ENCODE measurements at places on chromosomes 1 and 21.

DNA sequence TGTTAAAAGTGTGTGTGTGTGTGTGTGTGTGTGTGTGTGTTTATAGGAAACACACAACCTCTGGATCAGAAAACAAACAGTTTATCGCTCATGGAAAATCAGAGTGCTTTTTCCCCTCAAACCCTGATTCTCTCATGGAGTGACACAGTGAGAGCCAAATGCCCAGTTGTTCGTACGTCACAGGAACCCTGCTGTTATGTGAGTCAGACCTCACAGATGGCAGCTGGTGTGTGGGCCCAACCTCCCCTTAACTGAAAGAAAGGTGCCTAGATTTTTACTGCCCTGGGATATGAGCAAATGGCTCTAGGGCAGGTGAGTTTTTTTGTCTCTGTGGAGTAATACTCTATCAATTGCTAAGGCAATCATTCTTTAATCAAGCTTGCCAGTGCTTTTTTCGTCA is 1788.1 kb downstream of the BRINP3 start:
- DNase-seq, result no peak

- no peak for DNase-seq
Observed at GRCh38 chr1:62274496-62275485, 44.4 kb downstream of the KANK4 start.

DNA sequence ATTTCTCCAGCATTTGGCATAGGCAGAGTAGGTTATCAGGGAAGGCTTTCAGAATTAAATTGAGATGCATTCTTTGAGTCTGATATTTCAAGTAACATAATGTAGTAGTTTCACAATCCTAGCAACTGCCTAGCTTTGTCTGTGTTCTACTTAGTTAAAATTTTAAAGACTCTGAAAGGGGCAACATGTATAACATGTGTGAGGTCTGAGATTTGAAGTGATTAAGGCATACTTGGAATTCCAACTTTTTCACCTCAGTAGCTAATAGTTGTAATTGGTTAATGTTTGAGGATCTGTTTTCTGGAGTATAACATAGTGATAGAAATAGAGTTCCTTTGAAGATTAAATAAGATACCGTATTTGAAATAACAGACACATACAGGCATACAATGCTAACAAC is 335.2 kb upstream of the BEND5 start:
- DNase-seq, result no peak

DNA sequence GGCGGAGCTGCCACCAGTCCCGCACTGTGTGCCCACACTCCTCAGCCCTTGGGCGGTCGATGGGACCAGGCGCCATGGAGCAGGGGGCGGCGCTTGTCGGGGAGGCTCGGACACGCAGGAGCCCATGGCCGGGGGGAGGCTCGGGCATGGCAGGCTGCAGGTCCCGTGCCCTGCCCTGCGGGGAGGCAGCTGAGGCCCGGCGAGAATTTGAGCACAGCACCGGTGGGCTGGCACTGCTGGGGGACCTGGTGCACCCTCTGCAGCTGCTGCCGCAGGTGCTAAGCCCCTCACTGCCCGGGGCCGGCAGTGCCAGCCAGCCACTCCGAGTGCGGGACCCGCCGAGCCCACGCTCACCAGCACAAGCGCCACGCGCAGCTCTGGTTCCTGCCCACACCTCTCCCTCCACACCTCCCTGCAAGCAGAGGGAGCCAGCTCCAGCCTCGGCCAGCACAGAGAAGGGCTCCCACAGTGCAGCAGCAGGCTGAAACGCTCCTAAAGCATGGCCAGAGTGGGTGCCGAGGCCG is 267.7 kb downstream of the RYR2 start:
- DNase-seq, result no peak

DNA sequence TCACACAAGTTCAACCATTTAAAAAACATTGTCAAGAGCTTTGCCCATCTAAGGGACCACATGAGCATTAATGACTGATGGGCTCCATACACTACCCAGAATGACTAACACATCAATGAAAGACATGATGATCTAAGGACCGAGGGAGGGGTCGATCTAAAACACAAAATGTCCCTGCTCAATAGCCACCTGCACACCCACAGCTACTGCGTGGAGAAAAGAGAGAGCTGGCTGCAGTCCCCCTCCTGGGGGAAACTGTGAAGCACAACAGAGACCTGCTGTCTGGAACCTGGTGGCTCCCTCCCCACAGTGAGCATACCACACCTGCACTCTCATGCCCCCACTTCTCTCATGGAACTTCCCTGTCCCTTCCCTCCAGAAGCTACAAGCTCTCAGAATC is 130.1 kb upstream of the ERG start:
- no peak for DNase-seq

GRCh38 chr1:215393476-215393875 is 173.6 kb upstream of the KCTD3 start:
- no peak for DNase-seq

DNA sequence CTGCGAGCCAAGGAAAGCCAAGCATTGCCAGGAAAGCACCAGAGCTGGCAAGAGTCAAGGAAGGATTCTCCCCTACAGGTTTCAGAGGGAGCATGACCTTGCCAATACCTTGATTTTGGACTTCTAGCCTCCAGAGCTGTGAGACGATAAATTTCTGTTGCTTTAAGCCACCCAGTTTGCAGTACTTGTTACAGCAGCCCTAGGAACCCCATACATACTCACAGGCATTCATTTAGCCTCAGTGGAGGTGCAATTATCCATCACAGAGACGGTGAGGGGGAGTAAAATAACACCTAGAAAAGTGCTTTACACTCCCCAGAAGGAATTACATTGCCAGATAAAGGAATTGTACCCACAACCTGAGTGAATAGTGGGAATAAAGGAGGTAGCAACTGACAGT is 167.4 kb upstream of the NFIA start:
- no peak for DNase-seq

GRCh38 chr1:49028396-49028795 is 251.7 kb upstream of the BEND5 start:
- no peak for DNase-seq

GRCh38 chr1:66276218-66276617 is 257.7 kb upstream of the SGIP1 start:
- no peak for DNase-seq
